ENCODE measurements at places on chromosomes 1 and 21.

DNA sequence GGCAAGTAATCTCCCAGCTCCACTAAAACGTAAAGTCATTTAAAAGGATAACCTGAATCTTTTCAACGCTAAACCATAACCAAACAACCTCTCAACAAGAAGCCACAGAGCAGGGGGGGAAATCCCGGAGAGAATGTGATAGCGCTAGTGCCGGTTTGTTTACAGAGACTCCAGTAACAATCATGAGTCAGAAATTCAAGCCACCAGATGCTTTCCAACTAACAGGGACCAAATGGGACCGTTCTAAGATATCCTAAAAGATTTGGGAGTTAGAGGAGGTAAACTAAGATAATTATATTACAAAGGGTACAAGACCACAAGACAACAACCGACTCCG is 825 bp downstream of the DCAF8 start:
- no peak for DNase-seq

DNA sequence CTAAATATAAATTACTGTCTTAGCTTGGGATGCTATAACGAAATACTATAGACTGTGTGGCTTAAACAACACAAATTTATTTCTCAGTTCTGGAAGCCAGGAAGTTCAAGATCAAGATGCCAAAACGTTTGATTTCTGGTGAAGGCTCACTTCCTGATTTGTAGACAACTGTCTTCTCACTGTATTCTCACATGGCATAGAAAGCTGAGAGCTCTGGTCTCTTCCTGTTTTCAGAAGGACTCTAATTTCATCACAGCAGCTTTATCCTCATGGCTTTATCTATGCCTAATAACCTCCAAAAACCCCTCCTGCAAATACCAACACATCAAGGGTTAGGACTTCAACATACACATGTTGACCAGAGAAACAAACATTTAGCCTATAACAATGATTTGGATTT is 1795.5 kb downstream of the MRPL39 start:
- no peak for DNase-seq

- peak; percentile 17 for DNase-seq
These were observed 127.9 kb upstream of the MROH9 start for GRCh38 chr1:170807432-170807831.

DNA sequence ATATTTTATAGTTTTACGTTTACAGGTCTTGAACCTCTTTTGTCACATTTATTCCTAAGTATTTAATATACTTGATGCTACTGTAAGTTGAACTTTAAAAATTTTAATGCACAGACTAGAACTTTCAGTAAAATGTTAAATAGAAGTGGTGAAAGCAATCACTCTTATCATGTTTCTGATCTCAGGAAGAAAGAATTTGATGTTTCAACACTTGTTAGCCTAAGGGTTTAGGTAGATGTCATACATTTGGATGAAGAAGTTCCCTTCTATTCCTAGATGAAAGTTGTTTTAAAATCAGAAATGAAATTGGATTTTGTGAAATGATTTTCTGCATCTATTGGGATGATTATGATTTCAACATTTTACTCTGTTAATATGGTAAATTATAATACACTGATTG is 63.6 kb upstream of the TTLL7 start:
- DNase-seq = no peak

Data from T1000 (cell line).